ENCODE measurements at places on chromosomes 2 and 18.

DNA sequence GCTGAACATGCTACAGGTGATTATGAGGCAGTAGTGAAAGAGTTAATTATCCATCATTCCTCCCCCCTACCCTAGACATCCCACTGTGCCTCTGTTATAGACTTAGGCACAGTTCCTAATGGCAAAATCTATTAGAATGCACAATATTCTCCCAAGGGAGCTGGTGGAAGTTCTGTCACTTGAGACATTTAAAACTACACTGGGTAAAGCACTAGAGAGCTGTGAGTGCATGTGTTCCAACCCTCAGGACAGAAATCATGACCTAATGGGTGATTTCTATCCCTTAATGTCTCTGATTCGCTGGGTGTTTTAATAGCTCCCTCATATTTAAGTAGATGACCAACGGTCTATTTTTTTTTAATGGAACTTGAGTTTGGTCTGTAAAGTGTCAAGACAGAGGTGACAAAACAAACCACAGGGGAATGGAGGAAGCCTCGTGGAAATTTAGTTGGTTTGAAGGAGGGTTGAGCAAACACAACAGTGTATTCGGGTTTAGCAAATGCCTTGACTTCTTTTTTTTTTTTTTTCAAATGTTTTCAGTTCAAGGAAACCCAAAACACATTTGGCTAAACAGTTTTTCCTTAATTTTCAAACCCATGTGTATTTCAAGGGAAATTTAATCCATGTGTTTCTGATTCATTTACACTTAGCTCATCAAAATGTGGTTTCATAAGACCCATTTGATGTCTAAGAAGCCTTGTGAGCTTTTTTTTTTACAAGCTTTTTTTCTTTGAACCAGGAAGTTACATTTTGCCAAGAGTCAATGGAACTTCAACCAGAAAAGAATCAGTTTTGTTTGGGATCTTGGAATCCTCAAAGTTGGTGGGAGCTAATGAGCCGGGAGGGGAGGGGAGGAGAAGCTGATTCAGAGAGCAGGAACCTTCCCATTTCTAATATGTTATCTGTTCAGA, 665.1 kb upstream of the ZEB2 start:
- DNase-seq, result no peak

DNA sequence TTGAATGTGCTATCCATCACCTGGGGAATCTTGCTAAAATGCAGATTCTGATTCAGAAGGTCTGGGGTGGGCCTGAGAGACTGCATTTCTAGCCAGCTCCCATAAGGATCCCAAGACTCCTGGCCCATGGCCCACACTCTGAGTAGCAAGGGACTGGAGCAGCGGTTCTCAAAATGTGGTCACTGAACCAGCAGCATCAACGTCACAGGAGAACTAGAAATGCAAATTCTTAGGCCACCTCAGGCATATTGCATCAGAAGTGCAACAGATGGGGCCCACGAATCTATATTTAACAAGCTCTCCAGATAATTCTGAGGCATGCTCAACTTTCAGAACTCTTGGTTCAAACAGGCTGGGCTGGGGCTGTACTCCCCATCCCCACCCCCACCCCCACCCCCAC, 74.6 kb downstream of the DHRS9 start:
- DNase-seq, result no peak

GRCh38 chr18:8947566-8947965, 154.9 kb upstream of the NDUFV2 start:
- DNase-seq, result no peak

DNA sequence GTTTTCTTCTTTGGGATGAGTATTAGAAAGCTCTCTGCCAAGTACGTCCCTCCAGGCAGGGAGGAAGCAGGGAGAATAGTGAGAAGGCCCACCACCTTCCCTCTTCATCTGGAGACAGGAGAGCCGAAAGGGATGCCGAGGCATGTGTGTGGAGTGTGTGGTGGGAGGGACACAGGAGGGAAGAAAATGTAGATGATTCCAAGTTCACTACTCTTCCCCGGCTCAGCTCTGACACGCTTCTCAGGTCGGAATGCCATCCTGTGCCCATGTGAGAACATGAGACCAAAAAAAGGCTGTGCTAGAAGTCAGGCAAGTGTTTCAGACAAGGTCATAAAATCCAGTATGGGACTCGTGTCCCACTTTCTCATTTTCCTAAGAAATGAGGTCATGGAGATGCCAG, 47.4 kb downstream of the GYPC start:
- no peak for DNase-seq

GRCh38 chr2:8684878-8685696, 3.2 kb downstream of the ID2 start:
- peak; percentile 70 for DNase-seq

GRCh38 chr2:53670331-53670730, 97.3 kb upstream of the CHAC2 start:
- no peak for DNase-seq

DNA sequence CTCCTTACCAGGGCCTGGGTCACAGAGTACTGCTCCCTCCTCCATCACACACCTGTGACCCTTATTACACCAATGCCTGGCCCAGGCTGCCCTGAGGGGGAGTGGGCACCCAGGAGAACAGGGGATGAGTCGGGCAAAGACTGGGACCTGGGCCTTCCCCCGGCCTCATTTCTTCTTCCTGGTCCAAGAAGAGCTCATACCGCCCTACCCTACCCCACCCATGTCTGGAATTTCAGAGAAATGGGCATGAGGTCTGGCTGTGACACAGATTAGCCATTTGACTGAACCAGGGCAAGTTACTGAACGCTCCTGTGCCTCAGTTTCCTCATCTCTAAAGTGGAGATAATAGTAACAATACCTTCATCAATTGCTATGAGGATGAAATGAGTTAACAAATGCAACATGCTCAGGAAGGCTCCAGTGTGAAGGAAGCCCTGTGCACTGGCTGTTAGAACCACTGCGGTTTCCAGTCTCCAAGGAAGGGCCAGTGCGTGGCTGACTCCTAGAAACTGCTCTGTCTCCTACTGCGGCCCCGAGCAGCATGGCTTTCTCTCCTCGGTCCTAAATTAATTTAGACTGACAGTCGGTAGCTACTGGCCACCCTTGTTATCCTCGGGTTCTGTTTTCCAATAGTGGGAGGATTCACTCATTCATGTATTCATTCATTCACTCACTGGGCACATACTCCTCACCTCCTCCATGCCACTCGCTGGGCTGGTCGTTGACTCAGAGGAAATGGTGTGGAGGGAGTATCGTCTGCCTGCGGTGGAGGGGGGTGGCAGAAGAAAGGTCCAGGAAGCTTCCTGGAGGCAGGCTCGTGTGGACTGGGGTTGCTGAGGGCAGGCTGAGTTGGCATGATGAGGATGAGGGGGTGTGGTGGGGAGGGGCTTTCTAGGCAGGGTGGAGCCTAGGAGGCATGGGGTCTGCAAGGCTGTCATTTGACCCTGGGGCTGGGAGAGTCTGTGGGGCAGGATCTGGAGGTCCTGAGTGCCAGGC, 175.6 kb downstream of the GLI2 start:
- no peak for DNase-seq

DNA sequence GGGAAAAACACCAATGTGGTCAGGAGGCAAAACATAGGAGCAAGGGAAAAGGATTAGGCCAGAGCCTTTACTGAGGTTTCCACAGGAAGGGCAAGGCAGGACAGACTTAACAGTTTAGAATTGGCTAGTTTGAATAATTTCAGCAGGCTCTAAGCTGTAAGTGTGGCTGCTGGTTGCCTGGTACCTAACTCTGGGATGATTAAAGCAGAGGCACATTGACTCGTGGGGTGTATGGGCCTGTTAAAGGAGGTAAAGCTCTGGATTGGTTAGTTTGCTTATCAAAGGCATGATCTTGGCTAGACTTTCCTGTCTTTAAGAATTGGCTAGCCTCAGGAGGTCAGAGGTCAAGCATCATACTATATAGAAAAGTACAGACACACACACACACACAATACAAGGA, 132.6 kb downstream of the SPAG16 start:
- DNase-seq, result no peak

DNA sequence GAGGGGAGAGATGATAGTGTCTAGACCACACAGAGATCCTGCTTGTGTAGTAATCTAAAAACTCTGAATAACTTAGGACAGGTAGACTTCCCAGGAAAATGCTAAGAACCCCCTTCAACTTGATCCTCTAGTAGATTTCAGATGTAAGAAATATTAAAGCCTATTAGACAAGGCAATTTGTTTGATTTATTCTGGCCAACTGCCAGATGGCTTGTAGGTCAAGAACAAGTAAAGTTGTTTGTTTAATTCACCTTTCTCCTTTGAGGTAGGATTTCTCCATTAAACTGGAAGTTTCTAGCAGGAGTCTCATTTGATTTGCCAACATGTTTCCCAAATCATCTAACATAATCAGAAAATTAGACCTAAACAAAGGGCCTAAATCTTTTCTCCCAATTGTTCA, 48.6 kb downstream of the SH3RF3 start:
- no peak for DNase-seq

DNA sequence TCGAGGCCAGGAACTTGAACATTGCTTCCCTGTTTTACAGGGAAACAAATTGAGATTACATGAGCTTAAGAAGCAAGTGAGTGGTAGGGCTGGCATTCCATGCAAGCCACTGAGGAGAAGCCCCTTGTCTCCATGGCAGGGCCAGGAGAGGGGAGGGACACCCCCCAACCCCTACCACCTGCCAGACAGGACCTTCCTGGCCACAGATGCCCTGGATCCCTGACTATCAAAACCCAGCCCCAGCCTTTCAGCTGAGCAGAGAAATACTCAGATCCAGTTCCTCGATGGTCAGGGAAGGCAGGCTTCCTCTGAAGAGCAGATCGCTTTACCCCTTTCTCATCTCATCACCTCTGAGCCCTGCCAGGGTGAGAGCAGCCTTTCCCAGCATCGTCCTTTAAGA, 53.8 kb upstream of the ALPP start:
- no peak for DNase-seq

GRCh38 chr2:121255358-121255757, 29.6 kb downstream of the TFCP2L1 start:
- DNase-seq, result no peak

GRCh38 chr18:35807811-35808335, 164.6 kb upstream of the RMP24 start:
- no peak for DNase-seq

- no peak for DNase-seq
These were observed 75.2 kb downstream of the COBLL1 start for GRCh38 chr2:164766216-164766953.

- DNase-seq, result no peak
These were observed 77.5 kb upstream of the ITPRID2 start for GRCh38 chr2:181814057-181814491.

DNA sequence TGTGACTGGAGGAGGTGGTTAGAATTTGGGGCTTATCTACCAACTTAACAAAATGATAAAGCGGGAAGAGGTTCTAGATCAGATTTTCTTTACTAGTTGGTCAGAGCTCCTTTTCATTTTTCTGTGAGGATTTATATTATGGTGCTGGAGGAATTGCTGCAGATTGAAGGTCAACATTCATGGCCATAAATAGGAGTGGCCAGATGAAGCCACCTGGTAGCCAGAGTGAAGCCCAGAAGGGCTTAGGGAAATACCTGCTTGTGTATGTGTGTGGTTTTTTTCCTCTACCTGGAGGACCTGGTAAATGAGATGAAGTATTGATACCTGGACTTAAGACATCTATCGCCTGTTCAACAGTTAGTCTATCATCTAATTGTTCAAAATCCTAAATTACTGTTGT, 122.9 kb upstream of the MSTN start:
- DNase-seq, result no peak

GRCh38 chr2:105904938-105905337, 160.2 kb downstream of the NCK2 start:
- no peak for DNase-seq

GRCh38 chr2:216220976-216221375, 111.8 kb downstream of the XRCC5 start:
- DNase-seq, result no peak

GRCh38 chr2:156625360-156626170, 189.4 kb downstream of the GPD2 start:
- DNase-seq, result no peak

DNA sequence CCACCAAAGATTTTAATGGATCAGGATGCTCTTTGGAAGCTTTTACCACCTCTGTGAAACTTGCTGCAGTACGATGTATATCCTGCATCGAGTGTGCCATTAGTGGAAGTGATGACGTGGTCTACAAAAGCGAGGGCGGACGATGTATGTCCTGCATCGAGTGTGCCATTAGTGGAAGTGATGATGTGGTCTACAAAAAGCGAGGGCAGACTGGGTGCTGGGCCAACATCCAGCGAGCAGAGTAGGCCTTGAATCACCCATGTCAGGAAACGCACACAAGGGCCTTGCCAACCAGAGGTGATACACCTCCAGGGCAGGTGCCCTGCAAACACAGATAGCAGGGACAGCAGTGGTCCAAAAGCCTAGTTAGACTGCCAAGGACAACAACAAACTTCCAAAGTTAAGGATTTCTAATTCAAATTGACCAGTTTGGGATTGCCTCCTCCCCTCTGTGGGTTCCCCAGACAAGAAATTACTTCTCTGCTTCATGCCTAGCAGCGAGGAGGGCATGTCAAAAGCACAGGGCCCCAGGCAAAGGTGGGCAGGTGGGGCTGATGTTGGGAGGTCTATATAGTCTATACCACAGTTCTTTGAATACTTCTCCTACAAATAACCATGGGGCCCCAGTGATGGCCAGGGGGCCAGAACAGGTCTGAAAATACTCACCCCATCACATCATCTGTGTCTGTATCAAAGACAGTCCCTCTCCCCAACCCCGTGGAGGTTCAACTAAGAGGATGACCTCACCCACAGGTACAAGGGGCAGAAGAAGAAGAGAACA, 70.2 kb downstream of the ADD2 start:
- no peak for DNase-seq

DNA sequence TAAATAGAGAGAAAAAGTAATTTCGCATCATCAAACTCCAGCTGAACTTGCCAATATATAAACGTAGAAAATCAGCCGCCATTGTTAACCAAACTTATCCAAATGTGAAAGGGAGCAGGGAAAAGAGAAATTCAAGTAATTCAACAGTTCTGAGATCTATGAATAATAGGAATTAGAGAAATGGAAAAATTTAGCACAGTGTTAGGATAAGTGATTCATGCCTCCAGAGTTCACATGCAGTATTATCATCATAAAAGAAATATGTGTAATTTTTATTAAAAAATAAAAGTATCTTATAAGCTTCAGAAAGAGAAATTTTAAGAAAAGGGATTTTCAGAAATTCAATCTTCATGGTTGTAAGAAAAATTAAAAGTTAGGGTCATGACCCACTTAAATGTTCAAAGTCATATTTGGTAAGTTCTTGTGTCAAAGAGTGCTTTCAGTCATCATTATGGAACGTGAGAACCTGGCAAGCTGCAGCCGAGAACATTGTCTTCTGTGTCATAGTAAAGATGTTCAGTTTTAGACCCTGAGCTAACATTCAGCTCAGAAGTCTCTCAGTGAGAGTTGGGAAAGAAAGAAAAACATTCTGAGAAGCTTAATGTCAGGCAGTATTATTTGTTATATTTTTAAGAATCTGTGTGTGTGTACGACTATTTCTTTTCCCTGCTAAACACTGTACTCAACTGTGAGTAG, 414.3 kb upstream of the RGPD4 start:
- no peak for DNase-seq

DNA sequence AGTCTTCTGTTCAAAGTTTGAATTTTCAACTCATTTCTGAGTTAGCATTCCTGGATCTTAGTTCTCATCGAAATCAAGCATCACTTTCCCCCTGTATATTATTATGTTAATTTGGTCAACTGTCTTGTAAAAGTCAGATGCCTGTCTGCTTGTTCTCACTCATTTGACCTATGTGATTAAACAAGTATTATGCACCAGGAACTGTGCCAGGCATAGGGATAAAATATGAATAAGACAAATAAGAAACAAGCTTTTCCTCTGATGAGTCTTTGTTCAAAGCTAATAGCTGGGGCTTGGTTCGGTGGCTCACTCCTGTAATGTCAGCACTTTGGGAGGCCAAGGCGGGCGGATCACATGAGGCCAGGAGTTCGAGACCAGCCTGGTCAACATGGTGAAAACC, 19.7 kb upstream of the EMILIN2 start:
- DNase-seq, result no peak
